ENCODE measurements at places on chromosomes 4 and X. TPM values are rescaled to one million over a fixed set of nuclear protein-coding genes. Genes with fewer than 3 reads are reported as not detected.

MFSD8 gene
- 11.5 TPM for polyA plus RNA-seq

SYTL4 gene
- polyA plus RNA-seq = 5.3 TPM

MUC7 gene
- not detected for polyA plus RNA-seq

POU3F4 gene
- polyA plus RNA-seq = not detected

RNF128 gene
- polyA plus RNA-seq = 2.7 TPM

FAM241A gene
- 0.21 TPM for polyA plus RNA-seq

RTL3 gene
- 0.14 TPM for polyA plus RNA-seq

SSX2 gene
- polyA plus RNA-seq = not detected

DNA sequence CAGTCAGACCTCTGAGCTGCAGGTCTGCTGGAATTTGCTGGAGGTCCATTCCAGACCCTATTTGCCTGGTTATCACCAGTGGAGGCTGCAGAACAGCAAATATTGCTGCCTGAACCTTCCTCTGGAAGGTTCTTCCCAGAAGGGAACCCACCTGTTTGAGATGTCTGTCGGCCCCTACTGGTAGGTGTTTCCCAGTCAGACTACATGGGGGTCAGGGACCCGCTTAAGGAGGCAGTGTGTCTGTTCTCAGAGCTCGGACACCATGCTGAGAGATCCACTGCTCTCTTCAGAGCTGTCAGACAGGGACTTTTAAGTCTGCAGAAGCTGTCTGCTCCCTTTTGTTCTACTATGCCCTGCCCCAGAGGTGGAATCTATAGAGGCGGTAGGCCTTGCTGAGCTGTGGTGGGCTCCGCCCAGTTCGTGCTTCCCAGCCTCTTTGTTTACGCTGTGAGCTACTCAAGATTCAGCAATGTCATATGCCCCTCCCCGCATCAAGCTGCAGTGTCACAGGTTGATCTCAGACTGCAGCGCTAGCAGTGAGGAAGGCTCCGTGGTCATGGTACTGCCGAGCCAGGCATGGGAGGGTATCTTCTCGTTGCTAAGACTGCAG lies 44.1 kb upstream of the KDR start:
- DNase-seq = no peak

DNA sequence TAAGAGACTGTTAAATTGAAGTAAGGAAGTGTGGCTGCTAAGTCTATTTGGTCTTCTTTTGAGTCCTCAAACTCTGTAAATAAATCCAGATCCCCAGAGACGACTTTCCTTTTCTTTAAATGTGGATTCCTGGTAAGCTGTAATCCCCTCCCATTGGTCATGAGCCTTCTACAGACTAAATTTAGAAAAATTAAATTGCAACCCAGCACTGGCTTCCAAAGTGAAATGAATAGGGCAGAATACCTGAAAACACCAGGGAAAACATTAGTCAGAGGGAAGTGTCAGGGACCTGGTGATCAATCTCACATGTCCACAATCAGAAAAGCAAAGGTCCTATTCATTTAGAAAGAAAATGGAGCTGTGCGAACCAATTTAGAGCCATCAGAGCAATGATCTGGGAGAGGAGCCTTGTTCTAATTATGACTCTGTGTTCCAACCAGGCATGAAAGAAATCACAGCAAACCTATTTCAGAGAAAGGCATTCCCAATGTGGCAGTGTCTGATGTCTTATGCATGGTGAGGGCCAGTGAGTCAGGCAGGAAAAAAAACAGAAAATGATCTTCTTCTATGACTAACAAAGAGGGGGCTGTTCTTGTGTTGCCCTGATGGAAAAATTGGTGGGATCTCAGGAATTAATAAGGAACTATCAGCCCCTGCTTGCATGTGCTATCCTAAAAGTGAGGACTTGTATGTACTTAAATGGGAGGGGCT lies 19.8 kb upstream of the CCDC149 start:
- DNase-seq = no peak

GRCh38 chr4:149349541-149349940 lies 466.1 kb downstream of the IQCM start:
- DNase-seq = no peak

GRCh38 chrX:153649915-153650782 lies 3.1 kb downstream of the DUSP9 start:
- DNase-seq = no peak

GRCh38 chr4:153137677-153138630 lies 66.3 kb upstream of the TRIM2 start:
- no peak for DNase-seq

- no peak for DNase-seq
Measured at GRCh38 chr4:38605181-38605752, 58.7 kb upstream of the KLF3 start.

DNA sequence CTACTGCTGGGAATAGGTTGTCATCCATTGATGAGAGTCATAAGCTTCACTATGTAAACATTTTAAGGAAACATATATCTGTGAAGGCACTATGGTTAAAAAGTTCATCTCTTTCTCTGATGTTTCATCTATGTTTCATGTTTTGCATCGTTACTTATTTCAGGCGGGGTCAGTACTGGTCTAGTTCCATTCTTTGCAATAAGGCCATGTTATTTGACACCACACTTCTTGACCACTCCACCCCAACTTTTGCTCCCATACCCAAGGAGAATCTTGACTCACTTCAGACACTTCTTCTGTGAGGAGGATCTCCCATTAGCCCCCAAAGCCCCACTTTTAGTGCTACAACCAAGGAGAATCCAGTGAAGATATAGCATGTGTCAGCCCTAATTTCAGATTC lies 119.4 kb downstream of the GRIA3 start:
- no peak for DNase-seq

GRCh38 chr4:168511780-168512489 lies 15.1 kb downstream of the PALLD start:
- no peak for DNase-seq

GRCh38 chrX:31092970-31093638 lies 21.3 kb upstream of the FTHL17 start:
- no peak for DNase-seq

DNA sequence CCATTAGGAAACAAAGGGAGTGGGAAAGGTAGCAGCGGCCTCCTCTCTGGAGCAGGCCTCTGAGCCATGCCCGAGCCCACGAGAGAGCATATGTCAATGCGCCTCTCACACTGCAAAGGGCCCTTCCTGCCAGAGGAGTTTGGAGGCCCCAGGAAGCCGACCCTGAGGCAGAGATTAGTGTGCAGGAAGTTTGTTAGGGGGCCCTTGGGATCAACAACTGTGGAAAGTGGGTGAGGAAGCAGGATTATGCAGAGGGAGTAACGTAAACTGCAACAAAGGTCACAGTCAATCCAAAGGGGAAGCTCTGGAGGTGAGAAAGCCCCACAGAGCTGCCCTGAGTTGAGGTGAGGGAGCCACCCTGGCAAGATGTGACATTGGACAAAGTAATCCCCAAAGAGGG lies 17.4 kb downstream of the RTL5 start:
- DNase-seq = no peak

- DNase-seq = no peak
Measured at GRCh38 chr4:66585767-66586166, 915.5 kb upstream of the EPHA5 start.

DNA sequence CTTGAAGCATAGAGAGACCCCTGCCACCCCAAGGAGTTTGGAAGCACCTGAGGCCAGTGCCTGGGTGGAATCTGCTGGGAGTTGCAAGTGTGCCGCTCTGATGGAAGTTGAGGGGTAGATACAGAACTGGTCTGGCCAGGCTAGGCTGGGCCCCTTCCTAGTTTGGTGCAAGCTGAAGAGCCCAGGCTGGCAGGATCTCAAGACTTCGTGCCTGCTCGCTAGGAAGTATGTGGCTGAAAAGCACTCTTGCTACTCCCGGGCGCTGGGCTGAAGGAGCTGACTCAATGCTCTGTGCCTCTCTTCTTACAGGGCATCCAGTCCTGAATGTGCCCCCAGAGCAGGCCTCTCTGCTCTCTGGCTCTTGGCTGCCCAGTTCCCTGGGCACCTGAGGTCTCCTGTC lies 51.7 kb upstream of the PJA1 start:
- no peak for DNase-seq

DNA sequence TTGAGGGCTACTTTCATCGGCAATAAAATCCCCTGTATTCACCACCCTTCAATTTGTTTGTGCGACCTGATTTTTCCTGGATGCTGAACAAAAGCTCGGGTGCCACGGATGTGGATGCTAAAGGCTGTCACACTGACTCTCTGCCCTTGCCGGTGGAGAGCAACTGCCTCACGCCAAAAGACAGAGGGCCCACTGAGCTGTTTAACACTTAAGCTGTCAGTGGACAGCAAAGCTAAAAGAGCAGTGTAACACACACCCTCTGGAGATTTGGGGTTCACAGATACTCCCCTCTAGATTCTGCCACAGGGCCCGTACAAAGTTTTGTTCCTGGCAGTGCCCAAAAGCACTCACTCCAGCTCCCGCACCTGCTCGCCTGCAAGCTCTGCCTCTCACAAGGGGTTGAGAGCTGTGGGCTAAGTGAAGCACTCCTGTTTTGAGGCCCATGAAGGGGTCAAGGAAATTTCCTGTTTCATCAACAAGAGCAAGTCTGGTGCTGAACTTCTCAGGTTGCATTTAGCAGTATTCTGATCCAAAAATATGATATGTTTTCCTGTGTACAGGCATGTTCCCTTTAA lies 1571.9 kb downstream of the ADGRL3 start:
- DNase-seq = no peak

GRCh38 chr4:77671051-77671450 lies 65.4 kb downstream of the CXCL13 start:
- no peak for DNase-seq

DNA sequence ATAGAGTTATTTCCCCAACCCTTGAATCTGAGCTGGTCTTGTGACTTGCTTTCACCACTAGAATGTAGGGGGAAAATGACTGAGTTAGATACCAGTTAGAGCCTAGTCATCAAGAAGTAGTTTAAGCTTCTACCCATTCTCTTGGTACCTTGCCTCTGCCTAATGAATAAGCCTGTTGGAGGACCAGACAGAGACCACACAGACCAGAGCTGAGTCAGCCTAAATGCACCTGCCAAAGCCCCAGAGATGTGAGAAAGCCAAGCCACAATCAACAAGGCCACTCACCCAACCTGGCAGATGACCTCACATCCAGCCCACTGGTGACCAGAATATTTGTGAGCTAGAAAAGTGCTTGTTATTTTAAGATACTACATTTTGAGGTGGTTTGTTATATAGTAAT lies 85.2 kb upstream of the DCLK2 start:
- no peak for DNase-seq

- DNase-seq = no peak
Measured at GRCh38 chrX:45445745-45446412, 245.2 kb upstream of the DIPK2B start.

- DNase-seq = no peak
Measured at GRCh38 chr4:138138774-138139173, 103.4 kb downstream of the SLC7A11 start.

DNA sequence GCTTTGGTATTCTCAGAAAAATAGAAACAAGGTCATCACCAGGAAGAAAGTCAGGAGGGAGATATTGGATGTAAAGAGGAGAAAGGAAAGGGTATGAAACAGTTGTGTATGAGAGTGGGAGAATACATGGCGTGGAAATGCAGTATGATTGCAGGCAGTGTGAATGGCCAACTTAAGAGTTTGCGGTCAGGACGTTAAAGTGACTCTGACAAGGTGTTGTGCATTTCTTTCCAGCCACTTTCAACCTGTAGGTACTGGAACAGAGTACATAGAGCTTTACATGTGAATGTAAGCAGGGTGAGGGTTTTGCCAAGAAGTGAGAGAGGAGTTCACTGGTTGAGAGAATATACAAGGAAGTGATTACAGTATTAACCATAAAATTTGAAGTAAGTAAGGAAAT lies 15.7 kb downstream of the ATP10D start:
- DNase-seq = no peak

Measured in AG04450 (cell line).